ENCODE measurements at places on chromosomes 13 and 19. TPM values are rescaled to one million over a fixed set of nuclear protein-coding genes. Genes with fewer than 3 reads are reported as not detected.

DNA sequence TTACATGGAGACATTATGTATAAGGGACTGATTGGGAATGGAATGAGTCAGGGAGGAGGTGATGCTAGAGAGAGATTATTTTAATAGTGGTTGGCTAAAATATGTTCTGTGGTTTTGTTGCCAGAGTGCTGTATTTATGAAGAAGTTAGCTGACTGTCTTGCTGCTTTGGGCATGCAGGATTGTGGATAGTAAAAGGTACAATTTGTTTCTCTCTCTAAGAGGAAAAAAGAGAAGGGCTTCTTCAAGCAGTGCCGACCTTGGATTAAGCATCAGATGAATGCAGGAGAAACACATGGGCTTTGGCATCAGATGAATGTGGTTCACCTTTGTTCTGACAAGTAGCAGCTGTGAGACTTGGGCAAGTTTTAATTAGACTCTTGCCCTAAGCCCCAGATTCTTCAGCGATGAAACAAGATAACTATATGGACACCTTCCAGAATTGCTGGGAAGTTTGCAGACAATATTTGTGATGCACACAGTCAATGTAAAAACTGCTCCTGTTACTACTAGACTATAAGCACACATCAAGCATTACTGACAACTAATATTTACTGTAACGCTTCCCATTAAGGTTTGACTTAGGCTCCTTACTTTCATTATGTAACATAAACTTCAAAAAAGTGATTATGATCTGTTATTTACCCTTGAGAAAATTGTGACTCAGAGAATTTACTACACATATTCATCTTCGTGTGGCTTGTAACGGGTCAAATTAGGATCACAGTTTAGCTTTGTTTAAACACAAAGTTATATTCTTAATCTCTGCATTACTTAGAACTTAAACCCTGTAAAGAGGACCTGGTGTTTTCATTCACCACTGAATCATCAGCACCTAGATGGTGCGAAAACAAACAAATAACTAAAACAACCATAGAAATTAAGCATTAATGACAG lies 824.0 kb downstream of the PCDH9 start:
- DNase-seq, result no peak

DNA sequence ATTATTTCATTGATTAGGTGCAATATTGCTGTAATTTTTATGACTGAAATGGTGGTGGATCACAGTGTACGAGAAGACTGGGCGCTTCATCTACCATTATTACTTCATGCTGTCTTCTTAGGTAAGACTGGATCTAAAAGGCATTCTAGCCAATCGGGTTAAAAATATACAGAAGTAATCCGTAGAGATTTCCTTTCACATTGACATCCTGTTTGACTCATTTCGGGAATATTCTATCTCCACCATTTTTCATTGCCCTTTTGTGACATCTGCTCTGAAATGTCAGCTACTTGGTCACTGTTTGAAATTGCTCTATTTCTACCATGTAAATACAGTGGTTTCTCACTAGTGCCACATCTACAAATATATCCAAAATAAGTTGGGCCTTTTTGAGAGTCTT lies 90.2 kb downstream of the ZAR1L start:
- no peak for DNase-seq

- no peak for DNase-seq
These were observed 314.7 kb downstream of the UQCRFS1 start for GRCh38 chr19:28898249-28898648.

GRCh38 chr13:36950920-36951319 lies 30.9 kb upstream of the SMAD9 start:
- no peak for DNase-seq

The SYNGR4 gene
- total RNA-seq, result not detected

The FFAR3 gene
- total RNA-seq, result 0.54 TPM

DNA sequence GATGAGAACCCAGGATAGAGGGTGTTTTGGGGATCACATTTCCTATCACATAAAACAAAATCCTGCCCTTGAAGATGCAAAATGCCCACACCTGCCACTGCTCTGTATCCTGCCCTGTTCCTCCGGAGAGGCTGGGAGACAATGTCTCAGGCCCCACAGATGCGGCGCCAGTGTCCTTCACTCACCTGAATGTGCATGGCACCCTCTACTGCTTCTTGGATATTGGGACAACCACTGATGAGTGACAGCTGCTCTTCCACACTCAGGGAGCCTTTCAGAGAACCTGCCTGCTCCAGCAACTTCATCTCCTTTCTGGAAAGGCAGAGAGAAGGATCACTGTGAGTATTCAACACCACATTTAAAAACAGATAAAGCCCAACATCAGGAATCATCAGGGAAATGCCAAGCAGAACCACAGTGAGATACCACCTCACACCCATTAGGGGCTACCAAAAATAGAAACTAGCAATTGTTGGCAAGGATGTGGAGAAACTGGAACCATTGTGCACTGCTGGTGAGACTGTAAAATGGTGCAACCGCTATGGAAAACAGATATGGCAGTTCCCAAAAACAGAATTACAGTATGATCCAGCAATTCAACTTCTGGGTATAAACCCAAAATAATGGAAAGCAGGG lies 36.4 kb downstream of the CRYL1 start:
- no peak for DNase-seq

DNA sequence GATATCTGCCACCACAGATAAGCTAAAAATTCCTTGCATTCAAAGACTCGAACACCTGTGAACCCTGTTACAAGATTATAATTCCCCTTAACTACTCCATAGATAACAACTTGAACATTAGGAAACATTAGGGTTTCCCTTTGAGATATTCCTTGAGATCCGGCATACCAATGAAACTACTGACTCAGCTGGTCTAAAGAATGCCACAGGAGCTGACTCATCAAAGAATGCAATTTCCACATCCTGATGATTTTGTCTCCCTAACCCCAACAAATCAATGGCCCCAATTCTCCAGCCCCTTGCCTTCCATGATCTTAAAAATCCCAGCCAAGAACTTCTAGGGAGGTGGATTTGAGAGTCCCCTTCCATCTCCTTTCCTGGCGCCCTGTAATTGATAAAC lies 35.6 kb upstream of the ZNF599 start:
- DNase-seq, result no peak
